ENCODE measurements at places on chromosomes 5 and 9.
A peak's percentile ranks its signal among the peaks of the same experiment; 100 is the strongest.

GRCh38 chr9:136721339-136722092 is 9.1 kb downstream of the DIPK1B start:
- no peak for DNase-seq

DNA sequence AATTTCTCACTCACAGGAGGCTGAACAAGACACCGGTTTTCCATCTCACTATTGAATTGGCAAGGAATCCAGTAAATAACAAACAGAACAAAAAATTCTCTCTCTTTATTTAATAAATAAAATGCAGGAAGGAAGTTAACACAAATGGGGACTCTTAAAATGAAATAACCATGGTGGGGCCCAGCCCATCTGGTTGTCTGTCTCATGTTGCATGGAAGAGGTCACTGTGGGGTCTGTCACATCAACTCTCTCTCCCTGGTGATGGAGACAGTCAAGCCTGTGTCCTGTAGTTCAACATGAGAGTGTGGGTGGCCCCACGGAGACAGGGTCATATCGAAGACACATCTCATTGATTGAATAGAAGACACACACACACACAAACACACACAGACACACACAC is 297.7 kb downstream of the IRX2 start:
- DNase-seq = no peak

GRCh38 chr9:99336531-99336930 is 114.4 kb downstream of the SEC61B start:
- no peak for DNase-seq

DNA sequence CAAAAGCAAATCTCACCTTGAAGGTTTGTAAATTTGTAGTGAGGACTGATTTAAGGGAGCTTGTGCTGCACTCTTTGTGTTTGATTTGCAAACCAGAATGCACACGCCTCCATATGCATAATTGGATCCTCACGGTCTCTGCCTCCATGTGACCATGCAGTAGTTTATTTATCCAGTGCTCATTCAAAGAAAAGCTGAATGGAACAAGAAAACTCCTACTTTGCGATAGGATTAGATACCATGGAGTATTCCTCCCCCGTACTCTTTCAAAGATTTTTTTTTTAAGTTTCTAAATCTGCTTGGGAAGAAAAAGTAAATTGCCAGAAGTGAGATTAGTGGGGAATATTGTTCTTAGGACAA is 290.4 kb upstream of the TUT7 start:
- no peak for DNase-seq

- DNase-seq = no peak
Measured at GRCh38 chr5:126137891-126138280, 285.3 kb upstream of the GRAMD2B start.

DNA sequence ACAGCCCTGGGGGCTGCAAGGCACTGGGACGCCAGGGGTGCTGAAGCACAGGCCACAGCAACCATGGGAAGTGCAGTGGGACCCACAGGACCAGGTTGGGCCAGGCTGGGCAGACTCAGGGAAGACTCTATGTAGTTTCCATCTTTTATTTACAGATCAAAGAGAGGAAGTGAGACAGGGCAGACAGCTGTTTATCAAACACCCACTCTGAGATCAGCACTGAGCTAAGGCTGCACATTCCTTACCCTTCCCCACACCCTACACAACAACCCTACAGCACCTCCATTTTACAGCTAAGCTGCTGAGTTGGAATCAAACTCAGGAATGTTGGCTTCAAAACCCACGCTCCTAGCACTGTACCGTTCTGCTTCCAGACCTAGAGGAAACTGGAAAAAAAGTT is 19.8 kb downstream of the BARHL1 start:
- no peak for DNase-seq

DNA sequence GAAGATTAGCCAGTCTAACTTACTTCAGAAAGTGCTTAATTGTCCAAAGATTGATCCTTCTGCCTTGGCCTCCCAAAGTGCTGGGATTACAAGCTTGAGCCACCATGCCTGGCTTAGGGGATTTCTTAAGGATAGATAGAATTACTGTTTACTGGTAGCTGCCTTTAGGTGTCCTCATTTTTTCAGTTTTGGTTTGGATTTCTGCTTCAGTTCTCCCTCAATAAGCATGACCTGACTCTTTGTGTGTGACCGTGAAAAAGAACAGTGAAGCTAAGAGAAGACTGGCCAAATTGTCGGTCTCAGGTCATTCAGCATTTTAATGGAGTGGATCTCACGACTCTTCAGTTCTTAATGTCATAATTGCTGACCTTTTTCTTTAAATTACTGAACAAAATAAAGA is 22.9 kb upstream of the CMYA5 start:
- peak; percentile 18 for DNase-seq

DNA sequence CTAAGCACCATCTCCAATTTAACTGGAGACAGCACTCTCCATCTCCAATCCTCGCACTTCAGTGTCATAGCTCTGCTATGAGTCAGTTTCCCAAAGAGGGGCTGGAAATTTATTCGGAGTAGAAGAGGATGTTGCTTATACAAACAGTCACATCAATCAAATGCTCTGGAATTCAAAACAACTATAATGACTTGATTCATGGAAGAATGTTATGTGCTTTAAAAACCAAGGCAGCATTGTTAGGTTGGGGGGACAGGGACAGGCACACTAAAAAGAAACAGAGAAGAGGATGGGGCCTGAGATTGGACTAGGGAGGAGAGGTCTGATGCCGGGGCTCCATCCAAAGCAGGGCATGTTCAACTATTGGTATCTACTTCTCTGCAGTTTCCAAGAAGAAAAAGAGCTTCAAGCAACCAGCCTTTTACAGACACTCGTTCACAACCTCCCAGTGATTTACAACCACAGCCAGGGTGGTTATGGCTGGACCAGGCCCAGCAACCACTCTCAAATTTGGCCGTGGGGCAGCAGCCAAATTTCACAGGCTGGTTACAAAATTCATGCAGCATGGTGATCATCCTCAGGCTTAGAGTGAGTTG is 117.5 kb upstream of the ZNF366 start:
- DNase-seq = no peak

DNA sequence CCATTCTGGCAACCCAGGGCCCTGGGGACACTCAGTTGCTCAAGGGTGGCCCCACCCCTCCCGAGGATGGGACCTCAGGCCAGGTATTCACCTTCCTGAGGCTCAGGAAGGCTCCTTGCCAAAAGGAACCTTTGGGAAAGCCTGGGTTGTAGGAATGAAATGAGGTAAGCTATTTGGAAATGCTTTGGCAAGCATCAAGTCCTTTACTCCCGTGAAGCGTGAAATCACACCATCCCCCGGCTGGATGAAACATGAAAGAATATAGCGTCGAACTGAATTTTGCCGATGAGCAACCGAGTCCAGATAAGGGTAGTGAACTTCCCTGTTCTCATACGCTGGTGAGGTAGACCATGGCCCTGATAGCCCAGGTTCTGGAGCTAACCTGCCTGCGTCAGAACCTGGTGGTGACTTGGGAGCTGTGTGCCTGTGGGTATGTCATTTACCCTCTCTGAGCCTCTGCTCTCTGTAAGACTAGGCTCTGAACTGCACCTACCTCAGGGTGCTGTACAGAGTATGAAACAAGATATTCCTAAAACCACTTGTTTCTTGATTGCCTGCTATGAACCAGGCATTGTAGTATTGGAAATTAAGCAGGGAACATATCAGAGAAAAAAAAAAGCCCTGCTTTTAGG is 105.3 kb upstream of the BOD1 start:
- DNase-seq = no peak

DNA sequence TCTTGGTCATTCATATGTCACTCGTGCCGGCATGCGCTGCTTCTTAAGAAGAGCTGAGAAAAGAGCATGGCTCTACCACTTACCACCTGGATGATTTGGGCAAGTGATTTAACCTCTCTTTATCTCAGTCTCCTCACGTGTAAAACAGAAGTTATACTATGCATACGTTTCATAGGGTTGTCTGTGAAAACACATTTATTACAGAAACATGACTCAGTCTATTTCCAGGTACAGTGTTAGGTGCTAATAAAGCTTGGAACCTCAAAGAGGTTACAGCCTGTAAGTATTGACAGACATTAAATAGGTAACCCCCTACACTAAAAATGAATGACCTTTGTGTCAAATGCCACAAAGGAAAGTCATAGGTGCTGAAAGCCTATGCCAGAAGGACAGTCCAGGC is 43.1 kb downstream of the MED27 start:
- DNase-seq = no peak

- DNase-seq = no peak
Measured at GRCh38 chr9:107222020-107222522, 61.0 kb upstream of the RAD23B start.

- DNase-seq = no peak
Measured at GRCh38 chr5:91089758-91090157, 293.4 kb downstream of the ARRDC3 start.

- no peak for DNase-seq
Measured at GRCh38 chr9:113957821-113958341, 81.8 kb downstream of the ZNF618 start.

- peak; percentile 43 for DNase-seq
Measured at GRCh38 chr9:126276056-126276728, 50.4 kb upstream of the MVB12B start.

- no peak for DNase-seq
Measured at GRCh38 chr9:135782946-135783345, 81.0 kb downstream of the KCNT1 start.

- DNase-seq = no peak
Measured at GRCh38 chr9:121071756-121072421, 2.9 kb upstream of the CNTRL start.

DNA sequence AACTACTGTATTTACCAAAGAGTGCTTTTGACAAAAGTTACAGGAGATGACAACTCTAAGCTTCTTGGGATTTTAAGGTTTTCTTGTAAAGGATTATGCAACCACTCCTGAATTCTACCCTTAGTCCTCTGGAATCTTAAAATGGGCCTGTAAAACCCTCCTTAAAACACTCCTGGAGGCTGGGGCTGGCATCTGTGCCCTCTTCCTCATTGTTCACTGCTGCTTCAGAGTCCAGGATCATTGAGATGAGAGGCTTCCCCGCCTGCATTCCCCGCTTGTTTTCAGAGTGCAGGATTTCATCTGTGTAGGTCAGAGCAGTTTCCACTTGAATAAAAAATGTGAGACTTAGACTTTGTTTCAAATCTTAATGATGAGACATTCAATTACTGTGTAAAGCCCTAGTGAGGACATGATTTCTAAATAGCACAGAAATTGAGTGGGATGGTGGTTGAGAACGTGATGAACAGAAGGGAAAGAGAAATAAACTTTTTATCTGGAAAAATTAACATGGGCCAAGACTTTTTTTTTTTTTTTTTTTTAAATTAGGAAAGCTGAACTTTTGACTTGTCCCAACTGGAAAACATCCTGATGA is 40.4 kb downstream of the PCSK5 start:
- DNase-seq = peak; percentile 15

- no peak for DNase-seq
Measured at GRCh38 chr5:132774896-132775295, 2.1 kb downstream of the SEPTIN8 start.

- no peak for DNase-seq
Measured at GRCh38 chr9:28808042-28808441, 1234.8 kb upstream of the C9orf72 start.

DNA sequence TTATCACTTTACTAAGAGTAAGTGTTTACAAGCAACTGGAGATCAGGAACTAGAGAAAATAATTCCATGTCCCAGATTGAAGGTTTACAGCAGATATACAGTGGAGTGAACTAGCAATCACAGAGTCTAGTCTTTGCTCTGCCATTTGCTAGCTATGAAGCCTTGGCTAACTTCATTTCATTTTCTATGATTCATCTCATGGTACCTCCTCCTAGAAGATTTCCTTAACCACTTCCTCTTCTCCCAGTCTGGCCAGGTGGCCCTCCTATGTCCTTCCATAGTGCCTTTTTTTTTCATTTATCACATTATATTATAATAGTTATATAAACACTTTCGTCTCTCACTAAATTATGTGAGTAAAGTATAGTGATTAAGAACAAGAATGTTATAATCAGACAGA is 52.1 kb downstream of the GRIA1 start:
- DNase-seq = no peak

GRCh38 chr5:146116361-146116760 is 11.0 kb upstream of the PLAC8L1 start:
- no peak for DNase-seq

DNA sequence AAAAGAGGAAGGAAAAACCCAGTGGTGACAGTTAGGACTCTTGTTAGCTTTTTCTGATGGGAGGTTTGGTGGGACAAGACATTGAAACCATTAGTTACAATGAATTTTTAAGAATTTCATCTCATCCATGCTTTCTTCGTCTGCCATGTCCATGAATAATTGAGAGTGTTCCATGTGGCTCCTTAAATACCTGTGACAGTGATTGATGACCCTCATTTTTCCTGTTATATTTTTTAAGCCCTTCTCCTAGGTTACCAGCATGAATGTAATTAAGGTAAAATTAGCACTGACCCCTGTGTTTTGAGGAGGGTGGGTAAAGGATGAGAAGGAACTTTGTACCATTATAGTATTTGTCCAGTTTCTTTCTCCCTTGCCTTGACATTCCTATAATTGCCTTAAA is 23.5 kb upstream of the PHF2 start:
- no peak for DNase-seq

DNA sequence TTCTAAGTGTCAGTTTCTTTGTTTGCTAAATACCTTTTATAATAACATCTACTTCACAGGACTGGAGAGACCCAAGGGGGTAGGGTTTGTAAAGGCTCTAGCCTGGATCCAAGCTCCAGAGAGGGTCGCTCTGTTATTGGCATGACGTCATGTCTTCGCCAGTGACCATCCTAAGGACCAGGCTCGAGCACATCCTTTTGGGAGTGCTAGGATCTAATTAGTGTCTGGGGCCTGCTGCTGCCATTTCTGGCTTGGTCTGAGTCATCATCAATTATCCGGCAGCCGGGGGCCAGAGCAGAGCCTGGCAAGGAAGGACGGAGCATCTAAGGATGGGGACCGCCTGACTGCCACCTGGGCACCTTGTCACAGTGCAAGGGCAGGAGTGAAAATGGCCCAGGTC is 153.0 kb downstream of the NSG2 start:
- no peak for DNase-seq

DNA sequence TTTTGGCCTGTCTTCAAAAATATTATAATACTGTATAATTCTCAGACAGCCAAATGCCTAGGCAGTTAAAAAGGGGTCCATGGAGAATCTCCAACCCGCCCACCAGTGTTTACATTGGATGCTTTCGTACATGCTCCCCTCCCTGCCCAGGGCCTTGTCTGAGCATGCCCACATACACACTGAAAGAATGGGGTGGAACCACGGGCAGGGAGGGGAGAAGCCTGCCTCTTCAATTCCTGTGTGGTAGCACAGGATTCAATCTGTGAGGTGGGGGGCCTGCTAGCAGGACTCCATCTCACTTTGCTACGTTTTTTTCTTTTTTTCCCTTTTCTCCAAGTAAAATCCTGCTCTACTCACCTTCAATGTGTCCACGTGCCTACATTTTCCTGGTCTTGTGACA is 314.7 kb upstream of the GRAMD2B start:
- no peak for DNase-seq

Data from midbrain (tissue), 1 donor.